Naive B cell (primary cell): ENCODE measurements at places on chromosomes 5 and 9. TPM values are rescaled to one million over a fixed set of nuclear protein-coding genes. Genes with fewer than 3 reads are reported as not detected.

DNA sequence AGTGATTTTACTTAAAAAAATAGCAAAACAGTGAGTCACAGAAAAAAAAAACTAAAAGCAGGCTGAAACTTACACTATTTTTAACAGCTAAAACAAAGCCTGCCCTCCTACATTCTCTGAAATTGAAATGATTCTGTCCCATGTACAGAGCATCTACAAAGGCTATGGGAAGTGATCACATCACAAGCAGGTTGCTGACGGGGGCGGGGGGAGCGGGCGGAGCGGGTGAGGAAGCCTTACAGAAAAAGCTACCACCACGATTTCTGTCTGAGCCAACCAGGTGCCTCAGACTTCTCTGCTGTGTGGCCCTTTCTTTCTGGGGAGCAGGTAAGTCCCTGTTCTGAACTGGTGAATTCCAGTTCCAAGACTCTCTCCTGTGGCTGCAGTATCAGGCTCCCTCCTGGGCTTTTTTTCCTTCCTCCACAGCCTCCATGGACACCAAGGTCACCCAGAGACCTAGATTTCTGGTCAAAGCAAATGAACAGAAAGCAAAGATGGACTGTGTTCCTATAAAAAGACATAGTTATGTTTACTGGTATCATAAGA, 104.9 kb downstream of the ANKRD18B start:
- H3K4me3 ChIP-seq: no peak overlapping the region
- peaks cover 35% of the 10 kb centered on the region for H3K27me3 ChIP-seq
- H3K27ac ChIP-seq: no peak overlapping the region
- no peak for DNase-seq
- peaks cover 3% of the 10 kb centered on the region for H3K4me1 ChIP-seq

- H3K4me3 ChIP-seq: no peak overlapping the region
- H3K27me3 ChIP-seq: no peaks in the 10 kb centered on the region
- DNase-seq: no peak
- H3K36me3 ChIP-seq: no peaks in the 10 kb centered on the region
- no peak overlapping the region for H3K27ac ChIP-seq
Measured at GRCh38 chr9:108759835-108760234, 96.0 kb downstream of the ACTL7B start.

DNA sequence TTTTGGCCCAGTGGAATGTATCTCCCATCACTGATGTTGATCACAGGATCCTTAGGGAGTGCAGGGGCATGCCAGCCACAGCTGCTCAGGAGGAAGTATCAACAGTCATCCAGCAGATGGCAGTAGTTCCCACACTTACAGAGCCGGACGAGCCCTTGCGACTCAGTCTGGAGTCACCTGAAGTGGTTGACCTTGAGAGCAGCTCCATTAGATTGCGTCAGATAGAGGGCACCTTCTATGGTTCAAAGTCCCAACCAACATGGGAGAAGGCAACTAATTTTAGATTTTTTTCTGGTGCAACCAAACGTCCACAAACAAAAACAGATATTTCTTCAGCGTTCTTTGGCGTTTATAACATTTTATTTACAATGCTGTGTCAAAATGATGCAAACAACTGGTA, 124.5 kb downstream of the EGFLAM start:
- H3K4me3 ChIP-seq: no peak overlapping the region
- H3K4me1 ChIP-seq: no peaks in the 10 kb centered on the region

GRCh38 chr5:5492087-5492933, 69.8 kb downstream of the ICE1 start:
- H3K27ac ChIP-seq: no peak overlapping the region
- H3K4me3 ChIP-seq: peak overlapping the region; percentile 87
- H3K36me3 ChIP-seq: no peaks in the 10 kb centered on the region
- no peaks in the 10 kb centered on the region for H3K27me3 ChIP-seq
- peak; percentile 50 for DNase-seq

DNA sequence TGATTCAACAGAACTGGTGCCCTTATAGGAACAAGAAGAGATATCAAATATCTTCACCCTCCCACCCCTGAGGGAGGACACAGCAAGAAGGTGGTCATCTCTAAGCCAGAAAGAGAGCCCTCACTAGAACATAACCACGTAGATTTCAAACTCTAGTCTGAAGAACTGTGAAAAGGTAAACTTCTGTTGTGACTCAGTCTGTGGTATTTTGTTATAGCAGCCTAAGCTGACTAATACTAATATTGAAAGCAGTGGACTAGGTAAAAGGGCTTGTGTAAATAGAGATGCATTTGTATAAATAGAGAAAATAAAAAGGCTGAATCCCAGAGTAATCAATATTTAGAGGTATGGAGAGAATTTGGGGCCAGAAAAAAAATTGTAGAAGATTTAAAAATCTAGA, 157.6 kb upstream of the CCNH start:
- H3K4me3 ChIP-seq: no peak overlapping the region
- DNase-seq: no peak
- no peak overlapping the region for H3K27ac ChIP-seq

GRCh38 chr9:116789081-116789480, 102.0 kb downstream of the TRIM32 start:
- H3K27me3 ChIP-seq: peaks cover 21% of the 10 kb centered on the region
- no peak overlapping the region for H3K27ac ChIP-seq
- no peak overlapping the region for H3K4me3 ChIP-seq

Gene C5orf15
- 37.2 TPM for polyA plus RNA-seq

Gene PDLIM4
- not detected for polyA plus RNA-seq

Gene FIBCD1
- not detected for polyA plus RNA-seq
